Fibroblast of skin of scalp (primary cell): ENCODE measurements at places on chromosomes 12 and 14.
A peak's percentile ranks its signal among the peaks of the same experiment; 100 is the strongest.

DNA sequence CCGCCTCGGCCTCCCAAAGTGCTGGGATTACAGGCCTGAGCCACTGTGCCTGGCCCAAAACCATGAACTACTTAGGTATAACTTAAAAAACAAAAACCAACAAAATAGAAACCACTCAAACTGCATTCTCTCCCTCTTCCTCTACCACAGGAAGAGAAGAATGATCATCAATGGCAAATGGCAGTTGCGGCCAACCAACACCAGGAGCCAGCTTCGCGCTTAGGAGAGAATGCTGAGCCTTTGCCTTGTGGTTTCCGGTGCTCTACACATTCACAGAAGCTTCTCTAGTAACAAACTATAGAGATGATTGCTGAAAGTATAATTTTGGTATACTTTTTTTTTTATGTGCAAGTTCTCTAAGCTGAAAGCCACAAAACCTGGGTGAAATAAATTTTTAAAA lies 17.1 kb downstream of the CATSPERB start:
- no peak for DNase-seq

DNA sequence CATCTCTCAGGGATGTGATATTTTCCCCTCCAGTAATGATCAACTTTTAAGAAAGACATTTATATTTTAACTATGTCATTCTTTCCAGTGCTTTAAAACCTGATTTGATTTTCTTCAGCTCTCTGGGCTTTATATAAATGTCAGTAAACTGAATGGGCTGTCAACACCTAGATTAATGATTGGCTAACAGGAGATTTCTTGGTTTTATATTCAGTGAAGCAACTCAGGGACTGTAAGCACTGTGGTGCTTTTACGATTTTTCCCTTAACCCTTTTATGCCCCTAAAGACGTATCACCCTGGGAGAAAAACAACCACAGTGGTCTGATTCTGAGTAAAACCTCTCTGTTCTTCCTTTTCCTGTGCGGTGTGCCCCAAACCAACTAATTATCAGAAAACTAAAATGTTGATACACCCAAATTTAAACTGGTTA lies 38.0 kb downstream of the PTGER2 start:
- peak; percentile 20 for DNase-seq

DNA sequence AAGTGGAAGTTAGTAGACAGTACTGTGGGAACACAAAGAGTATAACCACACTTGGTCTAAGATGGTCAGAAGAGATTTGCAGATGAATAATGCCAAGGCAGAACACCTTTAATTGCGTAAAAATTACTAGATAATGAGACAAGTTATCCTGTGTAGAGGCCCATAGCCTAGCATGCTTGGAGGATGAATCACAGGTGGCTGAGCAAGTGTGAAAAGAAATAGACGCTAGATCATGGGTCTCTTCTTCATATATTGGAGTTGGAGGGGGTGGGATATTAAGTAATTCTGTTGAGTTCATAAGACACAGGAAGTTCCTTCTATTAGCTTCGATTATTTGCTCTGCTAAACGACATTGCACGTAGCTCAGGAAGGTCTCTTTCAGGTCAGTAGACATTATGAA lies 454.3 kb upstream of the LMO3 start:
- no peak for DNase-seq

GRCh38 chr12:70603044-70603443 lies 34.2 kb downstream of the PTPRB start:
- no peak for DNase-seq

GRCh38 chr12:61610143-61610542 lies 650.1 kb upstream of the USP15 start:
- no peak for DNase-seq

DNA sequence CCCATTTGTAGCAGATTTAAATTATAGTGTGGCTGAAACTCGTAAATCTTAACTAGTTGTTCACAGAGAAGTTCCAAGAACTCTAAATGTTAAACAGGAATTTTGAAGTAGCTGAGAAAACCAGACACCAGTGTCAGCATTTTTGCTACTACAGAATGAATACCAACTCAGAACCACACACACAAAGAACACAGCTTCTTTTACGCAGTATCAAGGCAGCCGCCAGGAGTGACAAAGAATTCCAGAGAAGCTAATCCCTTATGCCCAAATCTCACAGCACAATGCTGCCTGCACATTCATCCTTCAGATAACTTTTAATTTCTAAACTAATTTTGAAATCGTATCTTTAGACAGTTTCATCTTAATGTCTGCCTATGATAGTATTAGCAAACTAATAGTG lies 37.4 kb downstream of the SLC6A15 start:
- no peak for DNase-seq
